ENCODE measurements at places on chromosomes 13 and 19.

- DNase-seq, result no peak
Measured at GRCh38 chr13:20782116-20782708, 8.5 kb upstream of the EEF1AKMT1 start.

GRCh38 chr13:95492044-95492801, 60.3 kb upstream of the CLDN10 start:
- DNase-seq, result no peak

DNA sequence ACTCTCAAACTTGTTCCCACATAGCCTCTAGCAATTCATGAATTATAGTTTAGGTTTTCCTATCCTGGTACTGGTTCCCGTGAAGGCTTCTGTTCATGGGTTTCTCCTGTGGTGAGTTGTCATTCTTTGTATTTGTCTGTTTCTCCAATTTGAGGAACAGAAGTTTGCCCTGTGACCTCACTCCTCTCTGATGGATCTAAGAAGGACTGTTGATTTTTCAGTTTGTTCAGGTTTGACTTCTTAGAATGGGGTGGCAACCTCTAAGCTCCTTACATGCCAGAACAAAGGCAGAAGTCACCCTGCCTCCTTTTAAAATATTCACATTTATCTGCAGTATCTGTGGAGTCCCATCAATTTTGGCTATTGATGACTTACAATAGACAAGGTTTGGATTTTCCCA, 354.0 kb downstream of the SPRY2 start:
- no peak for DNase-seq

DNA sequence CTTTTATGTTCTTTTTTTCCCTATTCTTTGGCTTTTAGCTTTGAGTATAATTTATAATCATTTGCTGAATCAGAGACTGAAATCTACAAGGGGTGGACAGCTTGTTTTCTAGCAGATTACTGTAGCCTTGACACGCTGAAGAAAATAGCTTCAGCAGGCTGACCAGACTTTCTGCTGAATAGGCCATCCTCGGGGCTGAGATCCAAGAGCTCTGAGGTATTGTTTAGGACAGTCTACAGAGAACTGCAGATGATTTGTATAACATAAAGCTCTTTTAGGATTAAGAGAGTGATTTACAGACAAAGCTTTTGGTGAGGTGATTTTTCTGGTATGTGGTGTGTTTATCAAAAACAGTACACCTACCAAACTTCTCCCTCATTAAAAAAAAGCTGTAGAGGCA, 16.8 kb downstream of the POLR1D start:
- DNase-seq, result no peak

DNA sequence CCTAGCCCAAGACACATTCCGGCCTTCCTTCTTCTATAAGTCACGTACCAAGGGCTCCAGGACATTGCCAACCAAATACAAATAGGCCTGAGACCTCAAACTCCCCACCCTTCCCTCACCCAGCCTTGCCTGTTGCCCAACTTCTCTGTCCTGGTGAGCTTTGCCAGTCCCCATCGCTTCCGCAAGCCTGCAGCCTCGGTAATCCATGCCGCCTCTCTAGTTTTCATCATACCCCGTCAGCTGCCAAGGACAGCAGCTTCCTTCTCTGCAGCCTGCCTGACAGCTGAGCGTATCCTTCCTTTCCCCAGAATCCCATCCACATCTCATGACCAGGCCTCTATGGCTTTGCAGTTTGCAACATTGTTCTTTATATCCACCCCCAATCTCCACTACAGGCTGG, 36.6 kb upstream of the POMP start:
- DNase-seq, result no peak

- no peak for DNase-seq
Measured at GRCh38 chr19:8569066-8569771, 8.0 kb downstream of the MYO1F start.

- DNase-seq, result no peak
Measured at GRCh38 chr13:82036602-82037001, 1695.7 kb upstream of the SPRY2 start.

GRCh38 chr19:39684267-39684666, 20.0 kb upstream of the LGALS14 start:
- no peak for DNase-seq

- no peak for DNase-seq
Measured at GRCh38 chr19:44202470-44202869, 9.9 kb upstream of the ZNF227 start.

DNA sequence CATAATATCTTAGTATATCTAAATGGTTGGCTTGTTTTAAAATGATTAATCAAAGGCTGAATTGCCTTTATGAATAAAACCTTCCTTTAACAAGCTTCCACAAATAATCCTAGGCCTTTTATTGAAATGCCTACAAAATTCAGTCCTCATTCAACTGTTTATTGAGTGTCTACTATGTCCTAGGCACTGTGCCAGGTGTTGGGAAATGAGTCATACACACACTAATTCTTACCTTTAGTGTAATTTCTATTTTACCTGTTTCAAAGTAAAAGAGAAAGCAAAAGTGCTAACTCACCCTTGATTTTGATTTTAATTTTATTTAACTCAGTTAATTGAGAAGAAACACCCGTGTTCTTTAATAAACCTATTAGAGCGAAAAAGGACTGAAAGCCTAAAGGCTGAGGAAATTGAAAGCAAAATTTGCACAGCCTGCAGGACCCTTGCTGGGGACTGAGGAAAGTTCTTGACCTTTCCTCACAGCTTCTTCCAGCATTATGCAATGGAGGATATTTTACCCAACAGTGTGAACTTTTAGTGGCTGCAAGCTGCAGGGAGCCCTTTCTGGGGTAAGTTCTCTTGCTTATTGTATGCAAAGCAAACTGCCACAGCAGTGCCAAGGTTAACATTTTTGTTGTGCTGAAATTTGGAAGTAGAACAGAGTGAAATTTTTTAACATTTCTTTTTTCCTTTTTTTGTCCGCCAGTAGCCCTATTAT, 83.1 kb downstream of the B3GLCT start:
- no peak for DNase-seq

GRCh38 chr19:48804496-48804895, 6.3 kb downstream of the BCAT2 start:
- no peak for DNase-seq

DNA sequence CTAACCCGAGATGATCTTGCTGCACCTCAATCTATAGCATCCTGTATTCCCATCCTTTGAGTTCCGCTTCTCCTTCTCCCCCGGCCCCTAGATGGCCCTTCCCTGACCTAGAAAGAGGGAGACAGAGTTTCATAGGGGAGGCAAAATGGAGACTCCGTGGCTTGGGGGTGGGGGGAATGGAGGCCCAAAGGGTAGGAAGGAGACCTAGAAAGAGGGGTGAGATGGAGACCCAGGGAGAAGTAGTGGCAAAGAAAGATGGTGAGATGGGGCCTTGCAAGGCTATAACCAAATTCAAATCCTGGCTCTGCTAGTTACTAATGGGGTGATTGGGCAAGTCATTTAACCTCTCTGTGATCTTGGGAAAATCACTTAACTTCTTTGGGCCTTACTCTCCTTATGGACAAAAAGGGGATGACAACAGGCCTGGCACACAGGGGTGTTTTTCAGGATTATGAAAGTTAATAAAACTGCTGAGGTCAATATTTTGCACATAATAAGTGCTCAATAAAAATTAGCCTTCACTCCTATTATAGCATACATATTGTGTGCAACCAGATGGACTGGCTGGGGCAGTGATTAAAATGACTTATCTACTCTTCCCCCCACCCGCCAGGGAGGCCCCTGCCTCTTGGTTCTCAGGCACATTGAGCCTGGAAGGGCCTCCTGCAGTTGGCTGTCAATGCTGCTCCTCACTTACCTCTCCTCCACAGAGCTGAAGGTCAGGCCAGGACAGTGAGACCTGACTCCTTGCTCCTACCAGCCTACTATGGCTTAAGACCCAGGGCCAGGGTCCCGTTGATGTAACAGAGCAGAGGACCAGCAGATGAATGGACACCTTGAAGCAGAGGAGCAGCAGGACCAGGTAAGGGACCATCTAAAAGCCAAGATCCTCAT, 633 bp downstream of the SPHK2 start:
- DNase-seq, result no peak

GRCh38 chr19:16541526-16542044, 652 bp downstream of the CHERP start:
- DNase-seq, result no peak

DNA sequence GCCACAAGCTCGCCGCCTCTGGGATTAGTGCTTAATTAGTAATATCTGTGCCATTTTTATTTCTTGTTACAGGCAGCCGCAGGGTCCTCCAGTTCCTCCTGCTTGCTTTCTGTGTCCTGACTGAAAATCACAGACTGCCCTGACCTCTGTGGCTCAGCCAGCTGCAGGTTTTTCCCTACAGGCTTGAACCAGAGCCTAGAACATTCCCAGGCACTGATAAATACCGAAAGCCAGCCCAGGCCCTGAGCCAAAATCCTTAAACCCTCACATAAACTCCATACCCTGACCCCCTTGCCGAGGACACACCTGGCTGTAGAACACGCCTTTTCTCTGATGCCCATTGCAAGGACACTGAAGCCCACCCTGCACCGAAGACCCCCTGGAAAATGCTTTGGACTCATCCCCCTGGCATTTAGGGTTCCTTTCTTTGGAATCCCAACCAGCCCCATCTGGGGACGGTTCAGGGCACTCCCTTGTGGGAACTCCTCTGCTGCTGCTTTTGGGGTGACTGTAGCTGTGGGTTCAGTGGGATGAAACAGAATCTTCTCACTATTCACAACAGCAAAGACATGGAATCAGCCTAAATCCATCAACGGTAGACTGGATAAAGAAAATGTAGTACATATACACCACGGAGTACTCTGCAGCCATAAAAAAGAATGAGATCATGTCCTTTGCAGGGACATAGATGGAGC, 15.5 kb downstream of the DPP9 start:
- no peak for DNase-seq

DNA sequence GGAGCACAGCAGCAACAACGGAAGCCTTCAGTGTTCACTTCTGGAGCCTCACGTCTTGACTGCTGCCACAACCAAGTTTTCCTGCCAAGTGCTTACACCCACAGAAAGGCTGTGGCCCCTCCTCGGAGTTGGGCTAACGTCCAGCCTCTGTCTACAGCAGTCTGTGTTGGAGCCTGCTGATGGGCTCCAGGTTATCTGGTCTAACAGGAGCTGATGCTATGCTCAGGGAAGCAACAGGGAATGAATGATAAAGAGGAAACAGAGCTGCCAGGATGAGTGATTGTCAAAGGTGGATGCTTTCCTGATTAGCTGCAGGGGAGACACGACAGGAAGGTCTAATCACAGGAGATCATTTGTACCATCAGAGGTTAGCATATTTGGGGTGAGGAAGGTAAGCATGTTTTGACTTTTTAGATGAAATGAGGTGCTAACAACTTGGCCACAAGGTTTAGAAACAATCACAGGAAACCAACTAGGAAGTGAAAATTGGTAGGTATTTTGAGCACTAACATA, 53.8 kb upstream of the RCBTB2 start:
- no peak for DNase-seq

- no peak for DNase-seq
Measured at GRCh38 chr19:28793391-28794168, 419.4 kb downstream of the UQCRFS1 start.

- DNase-seq, result no peak
Measured at GRCh38 chr13:40145139-40145538, 489.7 kb downstream of the COG6 start.

GRCh38 chr19:39676004-39676403, 20.3 kb downstream of the LGALS16 start:
- DNase-seq, result no peak

DNA sequence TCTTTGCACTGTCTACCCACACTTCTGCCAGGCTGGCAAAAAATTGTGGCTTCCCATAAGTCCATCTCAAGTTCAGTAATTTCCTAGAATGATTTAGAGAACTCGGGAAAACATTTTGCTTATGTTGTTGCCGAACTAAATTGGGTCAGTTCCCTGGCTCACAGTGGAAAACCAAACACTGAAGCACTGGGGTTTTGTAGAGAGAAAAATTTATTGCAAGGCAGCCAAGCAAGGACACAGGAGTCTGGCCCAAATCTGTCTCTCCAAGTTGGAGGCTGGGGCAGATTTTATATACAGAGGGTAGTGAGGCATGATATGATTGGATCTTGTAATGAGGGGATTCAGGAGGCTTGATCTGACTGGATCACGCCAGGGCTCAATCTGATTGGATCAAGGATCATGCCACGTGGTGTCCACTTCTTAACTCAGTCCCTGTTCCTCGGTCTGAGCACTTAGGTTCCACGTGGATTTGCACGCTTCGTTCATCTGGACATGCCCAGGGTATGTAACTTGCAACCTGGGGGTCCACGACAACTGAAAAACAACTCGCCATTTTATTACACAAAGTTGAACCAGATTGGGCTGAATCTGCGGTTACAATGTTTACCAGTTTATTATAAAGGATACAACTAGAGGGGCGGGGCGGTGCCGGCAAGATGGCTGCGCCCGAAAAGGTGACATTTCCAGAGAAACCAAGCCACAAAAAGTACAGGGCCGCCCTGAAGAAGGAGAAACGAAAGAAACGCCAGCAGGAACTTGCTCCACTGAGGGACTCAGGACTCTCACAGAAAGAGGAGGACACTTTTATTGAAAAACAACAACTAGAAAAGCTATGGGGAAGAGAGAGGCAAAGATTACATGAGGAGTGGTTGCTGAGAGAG, 7.3 kb downstream of the CD209 start:
- DNase-seq, result no peak

DNA sequence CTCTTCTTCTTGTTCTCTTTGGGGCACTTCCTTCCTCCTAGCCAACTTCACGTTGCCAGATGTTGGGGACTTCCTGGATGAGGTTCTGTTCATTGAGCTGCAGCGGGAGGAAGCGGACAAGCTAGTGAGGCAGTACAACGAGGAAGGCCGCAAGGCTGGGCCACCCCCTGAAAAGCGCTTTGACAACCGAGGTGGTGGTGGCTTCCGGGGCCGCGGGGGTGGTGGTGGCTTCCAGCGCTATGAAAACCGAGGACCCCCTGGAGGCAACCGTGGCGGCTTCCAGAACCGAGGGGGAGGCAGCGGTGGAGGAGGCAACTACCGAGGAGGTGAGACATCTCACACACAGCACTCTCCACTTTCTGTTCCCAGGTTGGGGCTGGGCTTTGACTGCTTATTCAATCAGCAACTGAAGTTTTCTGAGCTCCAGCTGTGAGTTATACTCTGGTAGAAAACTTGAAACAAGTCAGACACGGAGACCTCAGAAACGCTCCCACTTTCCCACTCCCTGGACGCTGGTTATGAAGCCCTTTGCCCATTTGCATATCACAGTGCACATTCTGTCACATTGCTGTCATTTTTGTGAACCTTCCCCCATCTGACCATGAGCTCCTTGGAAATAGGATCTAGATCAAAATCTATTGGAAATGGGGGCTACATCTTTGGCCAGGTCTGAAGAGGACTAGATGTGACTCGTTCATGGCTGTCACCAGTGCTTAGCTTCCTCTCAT, 7.2 kb upstream of the CCDC97 start:
- DNase-seq, result peak; percentile 65

DNA sequence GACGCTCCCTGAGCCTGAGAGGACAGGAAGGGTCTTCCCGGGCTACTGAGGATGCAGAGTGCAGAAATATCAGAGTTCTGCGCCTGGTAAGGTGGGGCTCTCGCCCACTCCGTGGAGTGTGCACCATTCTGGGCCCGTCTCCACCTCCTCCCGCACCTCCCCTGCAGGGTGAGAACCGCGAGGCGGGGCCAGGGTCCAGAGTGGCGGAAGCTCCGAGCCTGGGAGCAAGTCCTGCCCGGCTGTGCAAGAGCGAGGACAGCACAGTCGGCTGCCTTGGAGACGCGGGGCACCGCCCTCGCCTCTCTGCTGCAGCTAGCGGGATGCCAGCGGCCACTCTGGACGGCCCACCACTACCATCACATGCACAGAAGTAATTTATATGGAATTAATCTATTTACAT, 2304.4 kb downstream of the PCDH9 start:
- no peak for DNase-seq

Measured in memory B cell (primary cell).